ENCODE measurements at places on chromosomes 2 and 18. TPM values are rescaled to one million over a fixed set of nuclear protein-coding genes. Genes with fewer than 3 reads are reported as not detected.

The IL18RAP gene
- total RNA-seq = not detected

The DSG1 gene
- not detected for total RNA-seq

The TRIM43B gene
- total RNA-seq = not detected

The MTX2 gene
- 108 TPM for total RNA-seq

The PAX3 gene
- total RNA-seq = not detected

- DNase-seq = no peak
Observed at GRCh38 chr18:62716619-62717168, 1.4 kb downstream of the PHLPP1 start.

DNA sequence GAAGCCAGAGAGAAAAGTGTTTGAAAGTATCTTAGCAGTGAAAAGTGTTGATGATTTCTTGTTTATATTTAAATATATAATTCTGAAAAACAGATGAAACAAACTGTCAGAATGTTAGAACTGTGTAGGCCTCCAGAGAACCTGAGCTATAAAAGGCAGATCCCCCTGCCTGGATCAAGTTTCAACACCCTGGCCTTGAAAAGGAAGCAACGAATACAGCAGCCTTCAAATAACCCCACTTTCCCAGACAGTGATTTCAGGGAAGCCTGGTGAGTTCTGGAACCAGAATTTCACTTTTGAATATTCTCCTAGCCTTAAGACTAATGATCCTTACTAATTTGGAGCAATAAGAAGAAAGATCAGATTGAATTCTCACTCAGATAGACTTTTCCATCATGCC, 13.3 kb upstream of the TRIM43 start:
- DNase-seq = no peak

- DNase-seq = peak; percentile 41
Observed at GRCh38 chr2:197378494-197379307, 56.1 kb downstream of the SF3B1 start.

GRCh38 chr2:177740700-177741099, 331.9 kb downstream of the PDE11A start:
- no peak for DNase-seq

DNA sequence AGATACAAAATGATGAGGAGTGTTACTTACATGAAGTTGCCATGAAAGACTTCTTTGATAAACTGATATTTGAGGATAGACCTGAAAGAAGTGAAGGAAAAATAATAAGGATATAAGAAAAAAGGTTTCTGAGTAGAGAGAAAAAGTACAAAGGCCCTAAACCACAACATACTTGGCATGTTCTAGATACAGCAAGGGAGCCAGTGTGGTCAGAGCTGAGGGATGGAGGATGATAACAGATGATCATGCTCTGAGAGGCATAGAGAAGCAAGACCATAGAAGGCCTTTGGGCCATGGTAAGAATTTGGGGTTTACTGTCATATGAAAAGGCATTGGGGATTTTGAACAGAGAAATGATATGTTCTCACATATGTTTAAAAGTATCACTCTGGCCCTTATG, 424.1 kb upstream of the CHST9 start:
- DNase-seq = no peak

DNA sequence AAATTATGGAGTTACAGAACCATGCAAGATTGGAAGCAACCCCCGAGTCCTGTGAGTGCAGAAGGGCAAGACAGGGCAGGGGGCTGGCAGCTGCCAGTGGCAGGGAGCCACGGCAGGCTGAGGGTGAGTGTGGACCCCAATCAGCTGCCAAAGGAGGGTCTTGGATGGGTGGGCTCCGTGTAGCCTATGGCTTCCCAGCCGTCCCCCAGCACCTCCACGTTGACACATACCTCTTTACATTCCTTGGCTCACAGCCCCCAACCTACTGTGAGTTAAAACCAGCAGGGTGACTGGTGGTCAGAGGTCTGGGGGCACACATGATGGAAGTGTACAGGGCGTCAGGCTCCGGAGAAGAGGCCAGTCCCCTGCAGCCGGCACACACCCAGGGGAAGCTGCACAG, 60.9 kb upstream of the SALL3 start:
- DNase-seq = no peak

DNA sequence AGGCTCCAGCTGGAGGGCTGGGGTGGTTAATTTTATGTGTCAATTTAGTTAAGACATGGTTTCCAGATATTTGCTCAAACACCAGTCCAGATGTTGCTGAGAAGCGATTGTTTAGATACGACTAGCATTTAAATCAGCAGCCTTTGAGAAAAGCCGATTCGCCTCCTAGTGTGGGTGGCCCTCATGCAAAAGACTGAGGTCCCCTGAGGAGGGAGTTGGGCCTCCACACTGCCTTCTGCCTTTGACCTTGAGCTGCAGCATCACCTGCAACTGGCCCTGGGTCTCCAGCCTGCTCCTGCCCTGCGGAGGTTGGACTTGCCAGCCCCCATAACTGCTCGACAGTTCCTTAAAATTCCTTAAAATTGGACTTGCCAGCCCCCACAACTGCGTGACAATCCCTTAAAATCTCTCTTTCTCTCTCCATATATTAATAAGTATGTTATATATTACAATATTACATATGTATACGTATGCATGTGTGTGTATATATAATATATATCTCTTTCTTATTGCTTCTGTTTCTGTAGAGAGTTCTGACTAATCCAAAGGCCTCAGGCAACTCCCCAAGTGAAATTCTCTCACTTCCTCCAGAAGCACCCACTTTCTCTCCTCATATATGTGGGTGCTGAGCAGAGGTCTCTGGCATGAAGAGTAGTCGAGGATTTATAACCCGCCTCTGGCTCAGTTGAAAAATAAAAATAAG, 14.4 kb downstream of the FBLN7 start:
- no peak for DNase-seq
